Chondrocyte (in vitro differentiated cells): ENCODE measurements at places on chromosomes 5 and 9. TPM values are rescaled to one million over a fixed set of nuclear protein-coding genes. Genes with fewer than 3 reads are reported as not detected.

DNA sequence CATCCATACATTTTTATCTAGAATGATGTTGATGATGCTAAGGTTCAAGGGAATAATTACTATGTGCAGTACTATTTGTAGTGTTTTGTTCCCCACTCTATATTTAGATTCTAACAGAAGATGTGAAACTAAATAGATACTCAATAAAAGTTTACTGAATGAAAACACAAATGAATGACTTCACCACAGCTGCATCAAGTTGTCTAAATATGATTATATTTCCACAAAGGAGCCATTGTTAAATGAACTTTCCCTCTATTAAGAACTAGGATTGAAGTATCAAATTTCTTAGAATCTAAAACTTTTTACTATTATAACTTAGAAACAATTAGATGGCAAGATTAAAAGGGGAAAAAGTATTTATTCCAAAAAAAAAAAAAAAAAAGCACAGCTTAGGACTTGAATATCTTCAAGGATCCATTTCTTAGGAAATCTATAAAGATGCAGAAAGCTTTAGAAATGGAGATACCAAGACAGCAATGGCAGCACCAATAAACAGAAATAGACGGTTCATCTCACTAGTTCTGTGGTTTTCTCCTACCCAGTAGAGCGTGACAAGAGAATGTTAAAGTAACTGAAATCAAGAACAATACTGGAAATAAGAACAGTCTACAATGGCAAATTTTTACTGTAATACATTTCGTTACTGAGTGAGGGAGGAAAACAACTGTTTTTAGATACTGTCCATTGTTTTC, 347.6 kb downstream of the EBF1 start:
- peaks cover 2% of the 10 kb centered on the region for H3K36me3 ChIP-seq
- peaks cover 45% of the 10 kb centered on the region for H3K4me1 ChIP-seq
- H3K27ac ChIP-seq = no peak overlapping the region
- no peak overlapping the region for H3K4me3 ChIP-seq
- no peaks in the 10 kb centered on the region for H3K27me3 ChIP-seq

- H3K27me3 ChIP-seq = peaks cover 23% of the 10 kb centered on the region
- H3K4me3 ChIP-seq = no peak overlapping the region
- H3K27ac ChIP-seq = no peak overlapping the region
- no peaks in the 10 kb centered on the region for H3K4me1 ChIP-seq
- H3K36me3 ChIP-seq = no peaks in the 10 kb centered on the region
Measured at GRCh38 chr9:72779614-72780013, 173.2 kb downstream of the ALDH1A1 start.

- peaks cover 13% of the 10 kb centered on the region for H3K4me1 ChIP-seq
- peaks cover 22% of the 10 kb centered on the region for H3K36me3 ChIP-seq
- H3K4me3 ChIP-seq = no peak overlapping the region
- H3K27me3 ChIP-seq = no peaks in the 10 kb centered on the region
Measured at GRCh38 chr5:150361301-150361700, 3.8 kb downstream of the TCOF1 start.

SH3PXD2B gene
- total RNA-seq = 48.9 to 81.1 TPM (median 75.7 TPM) in 3 replicates

HDHD3 gene
- total RNA-seq = 9.1 to 10.7 TPM (median 10.2 TPM) in 3 replicates

PCDHGA10 gene
- total RNA-seq = 14.9 to 17.4 TPM (median 15.8 TPM) in 3 replicates

- H3K27ac ChIP-seq = no peak overlapping the region
- no peaks in the 10 kb centered on the region for H3K36me3 ChIP-seq
- H3K4me3 ChIP-seq = no peak overlapping the region
- DNase-seq = no peak
- H3K4me1 ChIP-seq = peaks cover 10% of the 10 kb centered on the region
Measured at GRCh38 chr5:157721159-157721558, 10.1 kb upstream of the THG1L start.

DNA sequence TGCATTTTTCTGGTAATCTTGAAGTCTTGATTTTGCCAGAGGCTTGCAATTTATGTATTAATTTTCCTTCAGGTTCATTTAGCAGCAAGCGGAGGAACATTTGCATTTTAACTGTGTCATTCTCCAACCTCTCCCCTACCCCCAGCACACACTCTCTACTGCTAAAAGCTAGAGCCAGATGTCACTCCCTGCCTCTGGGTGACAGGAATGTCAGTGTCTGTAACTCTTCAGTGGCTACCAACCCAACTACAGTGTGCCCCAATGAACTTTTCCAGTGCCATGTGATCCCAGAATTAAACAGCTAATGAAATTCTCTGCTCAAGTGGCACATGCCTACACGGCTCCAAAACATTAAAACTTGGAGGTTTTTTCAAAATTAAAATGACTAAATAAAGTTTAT, 260.3 kb downstream of the GOLPH3 start:
- H3K36me3 ChIP-seq = no peaks in the 10 kb centered on the region
- no peaks in the 10 kb centered on the region for H3K27me3 ChIP-seq
- H3K4me1 ChIP-seq = peaks cover 18% of the 10 kb centered on the region
- H3K4me3 ChIP-seq = no peak overlapping the region
- H3K27ac ChIP-seq = peak overlapping the region; percentile 89

- H3K4me1 ChIP-seq = no peaks in the 10 kb centered on the region
- DNase-seq = no peak
- no peaks in the 10 kb centered on the region for H3K27me3 ChIP-seq
Measured at GRCh38 chr5:165723931-165724330, 2218.5 kb downstream of the MAT2B start.

- no peak overlapping the region for H3K27ac ChIP-seq
- no peak for DNase-seq
- no peaks in the 10 kb centered on the region for H3K36me3 ChIP-seq
- no peak overlapping the region for H3K4me3 ChIP-seq
- peaks cover 20% of the 10 kb centered on the region for H3K27me3 ChIP-seq
- H3K4me1 ChIP-seq = no peaks in the 10 kb centered on the region
Measured at GRCh38 chr9:116888066-116888465, 201.0 kb downstream of the TRIM32 start.

DNA sequence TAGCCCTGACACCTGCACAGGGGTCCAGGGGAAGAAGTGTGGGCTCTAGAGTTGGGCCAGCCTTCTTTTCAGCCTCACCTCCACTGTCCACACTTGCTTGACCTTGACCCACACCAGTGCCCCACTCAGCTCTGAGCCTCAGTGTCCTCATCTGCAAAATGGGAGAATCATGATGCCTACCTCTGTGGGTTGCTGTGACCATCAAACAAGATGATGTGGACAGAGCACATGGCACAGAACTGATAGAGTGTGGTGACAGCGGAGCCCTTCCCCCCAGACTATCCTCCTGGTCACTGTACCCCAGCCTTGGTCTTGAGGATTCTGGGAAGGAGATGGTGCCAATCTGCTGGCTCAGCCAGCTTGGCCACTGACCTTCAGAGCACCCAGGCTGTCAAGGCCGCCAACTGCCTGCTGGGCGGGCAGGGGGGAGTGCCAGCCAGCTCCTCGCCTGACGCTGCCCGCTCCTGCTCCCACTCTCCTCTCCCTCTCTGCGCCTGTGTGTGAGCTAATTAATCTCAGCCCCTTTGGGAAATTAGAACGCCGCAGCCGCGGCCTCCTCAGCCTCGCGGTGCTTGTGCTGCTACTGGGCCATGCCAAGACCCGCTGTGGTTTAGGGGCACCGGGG, 16.7 kb downstream of the CXXC5 start:
- peaks cover 88% of the 10 kb centered on the region for H3K4me1 ChIP-seq
- H3K27ac ChIP-seq = peak overlapping the region; percentile 59
- DNase-seq = no peak
- H3K27me3 ChIP-seq = no peaks in the 10 kb centered on the region

DNA sequence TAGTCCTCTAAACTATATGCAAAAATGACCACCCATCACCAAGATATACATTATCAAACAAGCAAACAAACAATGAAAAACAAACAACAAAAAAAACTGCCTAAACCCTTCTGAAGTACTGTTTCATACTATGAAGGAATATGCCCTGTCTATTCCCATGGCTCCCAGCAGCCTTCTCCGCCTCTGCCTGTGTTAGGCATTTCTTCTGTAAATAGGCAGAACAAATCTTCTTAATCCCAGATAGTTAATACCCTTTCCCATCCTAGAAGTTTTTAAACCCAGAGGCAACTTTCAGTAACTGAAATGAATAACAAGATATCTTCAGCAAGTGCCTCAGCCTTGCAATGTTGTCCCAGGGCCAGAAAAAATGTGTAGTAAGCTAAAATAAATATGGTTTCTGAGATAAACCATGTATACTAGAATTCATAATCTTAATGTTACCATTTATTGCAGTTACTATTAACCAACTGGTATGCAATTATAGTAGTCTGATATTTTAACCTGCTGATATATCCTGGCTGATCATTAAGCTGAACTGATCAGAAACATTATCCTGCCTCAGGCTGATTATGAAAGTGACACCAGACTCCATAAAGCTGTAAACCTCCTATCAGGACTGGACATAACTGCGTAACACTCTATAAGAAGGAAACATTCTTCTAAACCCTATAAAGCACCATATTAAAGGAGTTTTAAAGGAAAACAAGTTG, 68.5 kb downstream of the ANKRD31 start:
- H3K36me3 ChIP-seq = no peaks in the 10 kb centered on the region
- no peak for DNase-seq
- no peak overlapping the region for H3K4me3 ChIP-seq
- H3K27ac ChIP-seq = no peak overlapping the region
- peaks cover 7% of the 10 kb centered on the region for H3K27me3 ChIP-seq
